ENCODE measurements at places on chromosomes 4 and X. TPM values are rescaled to one million over a fixed set of nuclear protein-coding genes. Genes with fewer than 3 reads are reported as not detected.

GLRA2 gene
- not detected for total RNA-seq

DCAF8L2 gene
- not detected for total RNA-seq

- no peak for DNase-seq
Measured at GRCh38 chr4:123786163-123786915, 389.7 kb downstream of the SPRY1 start.

DNA sequence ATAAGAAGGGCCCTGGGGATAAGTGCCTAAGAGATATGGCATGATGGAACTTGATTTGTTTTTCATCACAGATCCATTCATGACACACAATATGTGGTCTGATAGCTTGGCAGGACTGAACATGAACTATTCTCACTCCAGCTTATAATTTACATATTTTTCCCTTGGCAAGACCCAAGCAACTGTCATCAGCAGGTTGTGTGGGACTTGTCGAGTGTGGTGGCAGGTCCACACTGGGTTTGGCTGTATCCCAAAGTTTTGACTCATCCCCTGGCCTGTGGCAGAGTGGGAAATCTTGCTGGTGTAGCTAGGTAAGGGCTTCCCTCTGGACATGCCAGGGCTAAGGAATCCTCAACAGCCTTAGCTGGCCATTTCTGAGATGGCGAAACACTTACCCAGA lies 81.0 kb upstream of the STIM2 start:
- peak; percentile 98 for DNase-seq

GRCh38 chr4:20572976-20573375 lies 127.3 kb upstream of the PACRGL start:
- no peak for DNase-seq
